ENCODE measurements at places on chromosomes 7 and 10.

DNA sequence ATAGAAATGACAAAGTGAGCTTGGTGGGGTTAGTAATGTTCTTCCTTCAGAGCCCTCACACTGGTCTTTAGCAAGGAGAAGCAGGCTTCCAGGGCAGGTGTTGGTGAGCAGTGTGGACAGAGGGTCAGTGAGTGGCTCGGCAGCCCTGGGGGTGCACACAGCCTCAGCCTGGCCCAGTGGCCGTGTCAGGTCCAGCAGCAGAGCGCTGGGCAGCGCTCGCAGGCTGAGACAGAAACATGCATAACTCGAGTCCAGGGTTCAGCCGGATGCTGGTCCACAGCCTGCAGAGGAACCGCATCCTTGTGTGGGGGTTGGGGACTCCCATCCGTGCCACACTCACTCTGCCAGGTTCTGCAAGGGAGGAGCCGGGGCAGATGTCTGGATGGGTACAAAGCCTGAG is 11.0 kb upstream of the ZNF853 start:
- DNase-seq, result no peak

DNA sequence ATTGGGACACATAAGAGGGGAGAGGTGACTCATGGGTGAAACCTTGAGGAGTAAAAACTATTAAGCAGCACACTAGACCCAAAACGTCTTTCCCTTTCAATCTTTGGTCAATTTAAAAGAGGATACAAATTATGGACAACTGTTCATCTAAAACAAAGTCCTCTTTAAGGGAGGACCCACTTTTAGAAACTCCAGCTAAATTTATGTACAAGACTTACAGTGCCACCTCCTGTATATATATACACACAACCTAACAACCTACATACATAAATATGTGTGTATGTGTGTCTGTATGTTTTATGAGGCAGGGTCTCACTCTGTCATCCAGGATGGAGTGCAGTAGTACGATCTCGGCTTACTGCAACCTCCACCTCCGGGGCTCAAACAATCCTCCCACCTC is 18.1 kb upstream of the ZC3HAV1 start:
- DNase-seq, result no peak

DNA sequence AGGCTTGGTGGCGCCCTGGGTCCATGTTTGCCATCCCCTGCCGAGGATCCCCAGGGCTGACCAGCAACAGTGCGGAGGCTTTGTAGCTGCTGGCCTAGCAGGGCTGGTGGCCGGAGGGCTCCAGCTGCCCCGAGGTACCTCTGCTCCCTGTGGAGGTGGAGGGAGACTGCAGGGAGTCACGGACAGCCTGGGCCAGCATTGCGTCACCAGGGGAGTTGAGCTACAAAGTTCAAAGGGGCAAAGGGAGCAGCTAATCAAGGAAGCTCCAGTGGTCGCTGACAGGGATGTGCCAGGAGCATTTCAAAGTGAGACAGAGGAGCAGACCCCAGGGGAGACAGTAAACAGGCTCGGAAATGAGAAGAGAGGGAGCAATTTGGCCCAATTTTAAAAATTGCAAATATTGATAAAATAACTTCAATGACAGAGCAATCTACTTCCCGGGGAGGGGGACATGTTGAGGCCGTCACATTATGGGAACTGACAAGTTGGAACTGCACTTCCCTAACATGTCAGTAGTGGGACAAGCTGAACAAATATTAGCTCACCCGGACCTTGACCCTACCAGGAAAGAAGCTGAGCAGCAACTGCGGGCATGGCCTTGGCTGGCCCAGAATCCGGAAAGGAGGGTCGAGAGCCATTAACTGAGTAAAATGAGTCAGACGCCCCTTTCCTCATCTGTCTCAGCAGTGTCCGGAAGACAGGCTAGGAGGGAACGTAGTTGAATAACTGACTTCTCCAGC is 39.4 kb downstream of the BTBD16 start:
- no peak for DNase-seq

- no peak for DNase-seq
These were observed 263.0 kb downstream of the TCF7L2 start for GRCh38 chr10:113213035-113213434.

DNA sequence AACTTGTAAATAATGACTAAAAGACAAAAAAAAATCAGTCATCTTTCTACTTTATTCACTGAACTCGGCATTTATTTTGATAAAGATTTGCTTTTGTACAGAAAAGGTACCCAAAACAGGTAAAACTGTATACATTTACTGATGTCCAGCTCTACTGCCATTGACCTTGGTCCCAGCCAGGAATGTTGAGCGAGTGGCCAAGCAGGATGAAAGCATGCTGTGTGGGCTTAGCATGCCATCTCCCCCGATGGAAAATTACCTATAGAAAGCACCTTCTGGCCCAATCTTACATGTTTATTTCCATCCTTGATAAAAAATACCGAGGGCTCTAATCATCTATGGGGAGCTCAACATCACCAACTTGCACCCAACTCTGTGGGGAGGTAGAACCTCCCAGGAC is 6.8 kb downstream of the PARD3 start:
- DNase-seq, result no peak

- no peak for DNase-seq
These were observed 192.4 kb downstream of the ADARB2 start for GRCh38 chr10:1544929-1545328.

GRCh38 chr10:77500754-77501151 is 136.9 kb downstream of the KCNMA1 start:
- no peak for DNase-seq

DNA sequence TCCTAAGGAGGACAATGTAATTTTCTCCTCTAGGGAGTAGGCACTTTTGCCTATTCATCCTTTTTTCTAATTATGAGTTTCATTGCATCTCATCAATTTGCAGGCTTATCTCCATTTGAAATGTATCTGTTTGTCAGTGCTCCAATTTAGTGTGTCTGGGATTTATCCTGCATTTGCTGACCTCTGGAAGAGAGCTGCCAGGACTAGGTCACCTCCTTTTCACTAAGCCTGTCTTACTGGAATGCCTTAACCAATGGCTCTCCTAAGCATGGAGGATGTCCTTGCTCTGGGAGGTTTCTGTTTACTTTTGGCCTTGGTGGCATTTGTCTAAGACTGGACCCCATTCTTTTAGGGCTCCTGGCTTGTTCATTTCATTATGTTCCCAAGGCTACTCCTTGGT is 261.5 kb downstream of the NEBL start:
- no peak for DNase-seq

Measured in SW 1271 (cell line).